ENCODE measurements at places on chromosomes 5 and 9.

GRCh38 chr5:132790201-132790865 lies 13.3 kb upstream of the SEPTIN8 start:
- DNase-seq = no peak

- no peak for DNase-seq
Observed at GRCh38 chr9:31032206-31032605, 1352.2 kb upstream of the ACO1 start.

GRCh38 chr5:51465165-51465564 lies 81.9 kb downstream of the ISL1 start:
- DNase-seq = no peak

DNA sequence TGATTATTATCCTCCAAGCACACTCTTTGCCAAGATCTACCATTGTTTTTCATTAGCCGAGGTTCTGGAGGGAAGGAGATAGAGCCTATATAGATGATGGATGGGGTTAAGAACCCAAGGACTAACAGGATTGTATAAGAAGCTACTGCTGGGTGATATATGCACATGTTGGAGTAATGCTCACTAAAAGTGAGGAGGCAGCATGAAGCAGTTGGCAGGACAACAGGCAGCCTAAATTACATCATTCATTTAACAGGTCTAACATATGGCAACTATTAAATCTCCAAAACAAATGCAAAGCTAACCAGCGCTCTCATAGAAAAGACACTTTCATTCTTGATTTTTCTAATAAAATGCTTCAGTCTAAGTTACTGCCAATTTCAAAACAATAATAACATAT lies 293.2 kb downstream of the EPB41L4A start:
- DNase-seq = no peak
